ENCODE measurements at places on chromosomes 7 and 10.
A peak's percentile ranks its signal among the peaks of the same experiment; 100 is the strongest.

DNA sequence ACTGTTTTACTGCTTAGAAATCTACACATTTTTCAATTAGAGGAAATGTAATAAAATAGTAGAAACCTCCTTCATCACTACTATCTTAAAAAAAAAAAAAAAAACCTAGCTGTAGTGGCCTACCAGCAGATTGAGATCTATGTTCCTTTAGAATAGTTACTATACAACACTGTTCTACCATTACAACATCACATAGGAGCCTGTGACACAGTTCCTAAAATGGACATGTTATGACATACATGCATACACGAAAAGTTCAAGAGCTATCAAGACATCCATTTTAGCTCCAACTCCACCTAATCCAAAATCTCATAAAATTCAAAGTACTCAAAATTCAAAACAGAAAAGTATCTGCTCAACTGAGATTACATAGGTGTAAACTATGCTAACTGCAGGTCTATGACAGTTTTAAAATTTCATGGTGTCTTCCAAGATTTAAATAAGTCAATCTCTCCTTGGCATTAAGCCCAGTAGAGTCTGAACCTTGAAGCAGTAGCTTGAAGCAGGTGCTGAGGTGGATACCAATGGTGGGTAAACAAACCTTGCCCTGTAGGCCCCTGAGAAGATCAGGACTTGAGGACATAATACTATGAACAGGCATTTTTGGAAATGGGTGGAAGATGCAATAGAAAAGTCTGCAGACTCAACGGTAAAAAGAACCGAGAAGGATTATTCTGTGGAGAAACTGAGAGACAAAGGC lies 17.0 kb downstream of the CACUL1 start:
- DNase-seq, result no peak

GRCh38 chr7:123692471-123692877 lies 36.8 kb downstream of the LMOD2 start:
- no peak for DNase-seq

- no peak for DNase-seq
Measured at GRCh38 chr7:51224811-51225595, 91.6 kb downstream of the COBL start.

DNA sequence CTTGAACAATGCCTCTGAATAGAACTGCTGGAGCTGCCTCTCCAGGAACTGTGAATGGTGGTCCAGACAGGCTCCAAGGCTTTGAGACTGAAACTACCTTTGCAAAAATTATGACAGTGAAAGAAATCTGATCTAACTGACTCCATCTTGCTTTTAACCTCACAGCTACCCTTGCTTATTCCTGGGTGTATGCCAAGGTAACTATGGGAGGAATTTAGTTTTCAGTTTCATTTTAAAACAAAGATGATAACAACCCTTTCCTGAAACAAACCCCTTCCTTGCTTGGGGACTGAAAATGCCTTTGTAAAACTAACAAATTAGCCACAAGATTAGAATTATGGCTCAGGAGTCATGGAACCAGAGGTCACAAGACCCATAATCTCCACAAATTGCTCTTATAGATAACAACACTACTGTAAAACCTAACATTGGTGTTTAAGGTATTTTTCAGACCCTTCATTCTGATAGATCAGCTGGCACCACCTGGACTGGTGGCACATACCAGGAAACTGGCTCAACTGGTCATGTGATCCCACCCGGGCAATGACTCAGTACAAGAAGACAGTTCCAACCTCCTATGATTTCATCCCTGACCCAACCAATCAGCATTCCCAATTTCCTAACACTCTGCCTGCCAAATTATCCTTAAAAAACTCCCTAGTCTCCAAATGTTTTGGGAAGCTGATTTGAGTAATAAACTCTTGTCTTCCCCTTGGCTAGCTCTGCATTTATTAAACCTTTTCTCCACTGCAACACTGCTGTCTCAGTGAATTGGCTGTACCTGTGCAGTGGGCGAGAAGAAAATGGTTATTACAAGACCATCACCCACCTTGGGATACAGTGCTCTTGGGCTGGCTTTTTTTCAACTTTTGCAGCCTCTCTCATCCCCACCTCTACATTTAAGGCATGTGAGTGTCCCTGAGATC lies 608.1 kb downstream of the TYW1 start:
- no peak for DNase-seq

- no peak for DNase-seq
Measured at GRCh38 chr7:90347759-90348158, 1.2 kb downstream of the GTPBP10 start.

DNA sequence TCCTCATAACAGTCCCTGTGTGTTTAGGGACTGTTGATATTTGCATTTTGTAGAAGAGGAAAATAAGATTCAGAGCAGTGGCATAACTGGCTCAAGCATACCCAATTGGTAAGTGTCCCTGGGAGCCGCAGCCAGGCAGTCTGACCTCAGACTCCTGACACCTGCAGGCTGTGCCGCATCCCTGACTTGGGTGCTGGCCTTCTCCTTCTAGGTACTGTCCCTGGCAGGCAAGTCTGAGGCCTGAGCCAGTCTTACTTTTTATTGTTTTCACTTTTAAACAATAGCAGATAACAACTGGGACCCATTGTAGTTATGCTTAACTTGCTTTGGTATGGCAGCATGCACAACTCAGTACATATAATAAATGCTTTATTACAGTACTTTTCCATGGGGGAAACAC lies 717.0 kb downstream of the KCNMA1 start:
- DNase-seq, result no peak

DNA sequence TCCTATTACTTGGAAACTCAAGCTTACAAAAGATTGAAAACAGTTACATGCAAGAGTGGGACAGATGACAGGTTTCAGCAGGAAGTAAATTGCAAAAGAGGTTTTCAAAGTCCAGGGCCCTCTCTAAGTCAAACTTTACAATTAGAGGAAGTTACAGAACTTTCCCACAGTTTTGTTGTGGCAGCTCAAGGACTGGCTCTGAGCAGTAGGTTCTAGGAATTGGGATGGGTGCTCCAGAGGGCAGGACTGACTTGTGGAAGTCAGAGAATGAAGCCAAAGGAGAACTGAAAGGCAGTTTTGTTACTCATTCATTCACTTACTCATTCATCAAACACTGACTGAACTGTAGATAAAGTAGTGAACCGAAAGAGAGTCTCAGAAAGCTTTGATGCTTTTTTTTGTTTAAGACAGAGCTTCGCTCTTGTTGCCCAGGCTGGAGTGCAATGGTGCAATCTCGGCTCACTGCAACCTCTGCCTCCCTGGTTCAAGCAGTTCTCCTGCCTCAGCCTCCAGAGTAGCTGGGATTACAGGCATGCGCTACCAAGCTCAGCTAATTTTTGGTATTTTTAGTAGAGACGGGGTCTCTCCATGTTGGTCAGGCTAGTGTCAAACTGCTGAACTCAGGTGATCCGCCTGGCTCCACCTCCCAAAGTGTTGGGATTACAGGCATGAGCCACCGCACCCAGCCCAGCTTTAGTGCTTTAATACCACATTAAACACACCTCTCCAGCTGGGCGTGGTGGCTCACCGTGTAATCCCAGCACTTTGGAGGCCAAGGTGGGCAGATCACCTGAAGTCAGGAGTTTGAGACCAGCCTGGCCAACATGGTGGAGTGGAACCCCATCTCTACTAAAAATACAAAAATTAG lies 66.8 kb upstream of the CCNJ start:
- no peak for DNase-seq

DNA sequence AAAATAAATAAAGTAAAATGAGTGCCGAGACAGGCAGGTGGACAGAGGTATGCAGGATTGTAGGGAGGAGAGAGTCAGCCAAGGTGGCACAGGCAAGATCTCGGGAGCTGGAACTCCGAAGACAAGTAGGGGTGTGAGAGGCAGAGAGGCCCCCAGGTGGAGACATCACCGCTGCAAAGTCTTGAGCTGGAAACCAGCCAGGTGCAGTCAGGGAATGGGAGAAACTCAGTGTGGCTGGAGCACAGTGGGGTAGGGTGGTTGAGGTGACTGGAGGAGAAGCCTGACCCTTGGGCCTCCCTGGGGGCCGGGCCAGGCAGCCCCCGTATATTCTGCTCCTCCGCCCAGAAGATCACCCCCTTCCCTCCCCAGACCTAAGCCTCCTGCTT lies 4.2 kb downstream of the EPHB4 start:
- DNase-seq, result no peak

- no peak for DNase-seq
Measured at GRCh38 chr7:117937753-117938483, 64.7 kb upstream of the CTTNBP2 start.

DNA sequence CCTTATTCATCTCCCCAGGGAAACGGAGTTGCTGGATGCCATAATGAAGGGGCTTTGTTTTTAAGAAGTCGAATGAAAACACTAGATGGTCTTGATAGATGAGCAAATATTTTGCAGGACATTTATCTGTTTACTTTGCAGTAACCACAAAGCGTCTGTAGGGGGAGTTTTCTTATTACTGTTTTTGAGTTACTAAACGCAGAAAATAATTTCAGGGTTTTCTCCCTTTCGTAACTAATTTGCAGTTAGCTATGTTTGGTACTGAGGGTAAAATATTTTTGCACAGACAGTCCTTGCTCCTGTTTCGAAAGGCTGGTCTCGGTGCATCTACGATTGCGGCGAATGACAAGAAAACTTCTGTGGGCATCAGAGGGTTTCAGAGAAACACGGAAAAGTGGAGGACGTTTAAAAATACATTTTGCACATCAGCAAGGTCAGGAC lies 505.6 kb upstream of the MKI67 start:
- no peak for DNase-seq

GRCh38 chr10:56135828-56136227 lies 225.2 kb downstream of the ZWINT start:
- no peak for DNase-seq

GRCh38 chr7:151315038-151315655 lies 26.5 kb upstream of the NUB1 start:
- peak; percentile 79 for DNase-seq

DNA sequence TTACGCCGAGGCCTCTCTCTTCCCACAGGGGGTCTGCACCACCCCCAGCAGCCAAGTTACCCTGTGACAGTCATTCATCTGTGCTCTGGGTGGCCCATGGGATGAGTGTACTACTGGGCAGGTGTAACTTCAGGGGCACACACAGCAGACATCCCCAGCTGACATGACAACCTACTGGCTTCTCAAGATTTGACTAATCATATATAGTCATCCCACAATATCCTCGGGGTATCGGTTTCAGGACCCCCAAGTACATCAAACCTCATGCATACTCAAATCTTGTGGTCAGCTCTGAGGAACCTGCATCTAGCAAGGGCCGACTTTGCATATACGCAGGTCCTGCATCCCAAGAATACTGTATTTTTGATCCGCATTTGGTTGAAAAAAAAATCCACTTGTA lies 336.9 kb upstream of the C7orf33 start:
- DNase-seq, result no peak

GRCh38 chr10:47452495-47453140 lies 31.3 kb downstream of the ANXA8 start:
- DNase-seq, result no peak

DNA sequence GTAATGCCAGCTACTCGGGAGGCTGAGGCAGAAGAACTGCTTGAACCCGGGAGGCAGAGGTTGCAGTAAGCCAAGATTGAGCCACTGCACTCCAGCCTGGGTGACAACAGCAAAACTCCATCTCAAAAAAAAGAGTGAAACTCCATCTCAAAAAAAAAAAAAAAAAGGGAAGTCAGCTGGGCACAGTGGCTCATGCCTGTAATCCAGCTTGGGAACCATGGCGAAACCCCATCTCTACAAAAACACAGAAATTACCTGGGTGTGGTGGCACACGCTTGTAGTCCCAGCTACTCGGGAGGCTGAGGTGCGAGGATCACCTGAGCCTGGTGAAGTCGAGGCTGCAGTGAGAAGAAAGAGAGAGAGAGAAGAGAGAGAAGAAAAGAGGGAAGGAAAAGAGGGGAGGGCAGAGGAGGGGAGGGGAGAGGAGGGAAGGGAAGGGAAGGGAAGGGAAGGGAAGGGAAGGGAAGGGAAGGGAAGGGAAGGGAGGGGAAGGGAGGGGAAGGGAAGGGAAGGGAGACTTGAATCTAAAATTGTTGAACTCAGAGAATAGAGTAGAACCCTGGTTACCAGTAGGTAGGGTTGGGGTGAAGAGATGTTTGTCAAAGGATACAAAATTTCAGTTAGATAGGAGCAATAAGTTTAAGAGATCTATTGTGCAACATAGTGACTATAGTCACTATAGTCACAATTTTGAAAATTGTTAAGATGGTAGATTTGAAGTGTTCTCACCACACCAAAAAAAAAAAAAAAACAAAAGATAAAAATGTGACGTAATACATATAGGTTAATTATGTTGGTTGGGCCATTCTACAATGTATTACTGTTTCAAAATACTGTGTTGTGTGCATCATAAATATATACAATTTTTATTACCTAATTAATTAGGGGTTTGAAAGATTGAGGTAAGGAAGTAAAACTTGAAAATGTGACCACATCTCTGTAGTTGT lies 2.5 kb downstream of the SLC16A9 start:
- no peak for DNase-seq

GRCh38 chr10:80526218-80526617 lies 11.5 kb upstream of the SH2D4B start:
- no peak for DNase-seq

- DNase-seq, result no peak
Measured at GRCh38 chr10:49627644-49628247, 13.9 kb downstream of the CHAT start.
